Stimulated activated CD4-positive, alpha-beta T cell treated with anti-CD3 and anti-CD28 coated beads, Interleukin-15, amount 100 ng/mL, for 1 hour (primary cell): ENCODE measurements at places on chromosomes 3 and 15.

- DNase-seq: no peak
Measured at GRCh38 chr15:56353119-56353518, 12.1 kb upstream of the TEX9 start.

- no peak for DNase-seq
Measured at GRCh38 chr3:158420654-158421396, 150.2 kb upstream of the MLF1 start.

GRCh38 chr15:78673476-78673875, 32.5 kb upstream of the CHRNB4 start:
- DNase-seq: no peak

GRCh38 chr3:177787279-177788041, 590.2 kb upstream of the TBL1XR1 start:
- DNase-seq: no peak

GRCh38 chr3:61601831-61602230, 40.5 kb downstream of the PTPRG start:
- DNase-seq: no peak

- no peak for DNase-seq
Measured at GRCh38 chr15:100772892-100773520, 106.6 kb upstream of the ALDH1A3 start.

DNA sequence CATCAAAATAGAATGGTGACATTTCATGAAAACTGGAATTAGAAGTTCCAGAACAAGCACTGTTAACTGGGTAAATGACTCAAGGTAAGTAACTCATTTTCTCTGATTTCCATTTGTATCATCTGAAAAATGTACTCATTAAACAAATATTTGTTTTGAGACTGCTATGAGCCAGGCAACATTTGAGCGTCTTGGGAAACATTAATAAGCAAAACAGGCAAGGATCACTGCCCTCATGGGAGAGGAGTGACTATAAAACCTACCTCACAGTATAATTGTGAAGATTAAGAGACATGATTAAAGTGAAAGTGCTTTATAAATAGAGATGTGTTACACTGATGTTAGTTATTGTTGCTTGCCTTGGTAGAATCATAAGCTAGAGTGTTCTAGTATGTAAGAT, 711.8 kb upstream of the UBE2E2 start:
- DNase-seq: no peak

GRCh38 chr3:149579838-149580542, 77.8 kb downstream of the WWTR1 start:
- no peak for DNase-seq

GRCh38 chr15:75926931-75927330, 23.3 kb downstream of the FBXO22 start:
- no peak for DNase-seq

DNA sequence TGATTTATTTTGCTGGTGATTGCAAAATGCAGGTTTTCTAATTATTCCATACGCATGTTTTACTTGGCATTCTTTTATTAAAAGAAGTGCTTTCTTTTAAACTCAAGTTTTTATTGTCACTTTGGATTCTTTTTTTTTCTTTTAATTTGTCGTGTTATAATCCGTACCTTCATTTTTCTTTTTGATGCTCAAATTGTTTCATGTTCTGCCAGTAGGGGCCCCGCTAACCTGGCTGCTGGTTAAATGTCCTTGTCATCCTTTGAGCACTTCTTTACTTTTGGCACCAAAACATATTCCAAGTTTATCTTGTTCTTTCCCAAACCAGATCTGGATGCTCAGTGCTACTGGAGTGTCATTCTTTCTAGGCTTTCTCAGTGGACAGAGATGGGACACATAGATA, 31.6 kb downstream of the MED12L start:
- DNase-seq: no peak

DNA sequence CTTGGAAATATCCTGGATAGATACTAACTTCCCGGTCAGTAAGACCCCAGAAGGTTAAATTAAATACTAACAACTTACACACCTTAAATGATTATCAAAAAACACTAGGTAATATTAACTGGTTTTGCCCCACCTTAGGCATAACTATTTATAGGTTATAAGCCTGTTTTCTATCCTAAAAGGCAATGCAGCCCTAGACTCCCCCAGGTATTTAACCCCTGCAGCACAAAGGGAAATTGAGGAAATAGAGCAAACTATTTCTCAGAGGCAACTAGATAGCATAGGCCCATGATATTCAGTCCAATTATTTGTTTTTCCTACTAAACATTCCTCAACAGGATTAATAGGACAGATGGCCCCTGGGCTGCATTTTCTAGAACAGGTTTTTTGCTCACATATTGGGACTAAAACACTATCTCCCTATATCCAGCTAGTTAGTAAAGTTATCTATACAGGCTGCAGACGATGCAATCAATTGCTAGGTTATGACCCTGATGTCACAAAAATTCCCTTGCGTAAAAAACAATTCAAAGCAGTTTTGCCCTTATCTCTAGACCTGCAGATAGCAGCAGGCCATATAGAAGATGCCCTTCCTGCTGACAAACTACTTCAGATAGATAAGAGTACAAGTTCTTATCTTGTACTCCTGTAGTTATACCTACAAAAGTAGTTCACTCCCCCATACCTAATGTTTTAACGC, 221.3 kb downstream of the DTWD1 start:
- no peak for DNase-seq

DNA sequence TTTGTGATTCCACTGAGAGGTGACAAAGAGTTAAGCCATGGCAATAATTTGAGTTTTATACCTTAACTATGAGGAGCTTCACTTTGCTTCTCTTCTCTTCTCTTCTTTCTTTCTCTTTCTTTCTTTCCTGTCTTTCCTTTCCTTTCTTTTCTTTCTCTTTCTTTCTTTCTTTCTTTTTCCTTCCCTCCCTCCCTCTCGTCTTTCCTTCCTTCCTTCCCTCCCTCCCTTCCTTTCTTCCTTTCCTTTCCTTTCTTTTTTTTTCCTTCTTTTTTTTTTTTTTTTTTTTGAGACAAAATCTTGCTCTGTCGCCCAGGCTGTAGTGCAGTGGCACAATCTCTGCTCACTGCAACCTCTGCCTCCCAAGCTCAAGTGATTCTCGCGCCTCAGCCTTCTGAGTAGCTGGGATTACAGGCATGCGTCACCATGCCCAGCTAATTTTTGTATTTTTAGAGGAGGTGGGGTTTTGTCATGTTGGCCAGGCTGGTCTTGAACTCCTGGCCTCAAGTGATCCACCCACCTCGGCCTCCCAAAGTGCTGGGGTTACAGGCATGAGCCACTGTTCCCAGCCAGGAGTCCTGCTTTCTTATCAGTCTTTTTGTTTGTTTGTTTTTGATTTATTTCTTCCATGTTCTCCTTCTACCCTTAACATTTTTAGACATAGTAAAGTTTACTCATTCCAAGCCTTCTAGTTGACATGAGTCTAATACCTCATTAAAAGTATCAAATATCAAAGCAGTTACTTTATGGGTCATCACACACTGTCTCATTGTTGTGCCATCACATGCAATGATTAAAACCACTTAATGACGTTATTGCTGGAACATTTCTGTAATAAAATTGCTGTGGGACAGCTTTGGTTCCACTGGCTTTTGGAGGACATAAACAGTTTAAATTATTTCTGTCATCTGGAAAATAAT, 29.9 kb downstream of the SLC49A4 start:
- DNase-seq: no peak

DNA sequence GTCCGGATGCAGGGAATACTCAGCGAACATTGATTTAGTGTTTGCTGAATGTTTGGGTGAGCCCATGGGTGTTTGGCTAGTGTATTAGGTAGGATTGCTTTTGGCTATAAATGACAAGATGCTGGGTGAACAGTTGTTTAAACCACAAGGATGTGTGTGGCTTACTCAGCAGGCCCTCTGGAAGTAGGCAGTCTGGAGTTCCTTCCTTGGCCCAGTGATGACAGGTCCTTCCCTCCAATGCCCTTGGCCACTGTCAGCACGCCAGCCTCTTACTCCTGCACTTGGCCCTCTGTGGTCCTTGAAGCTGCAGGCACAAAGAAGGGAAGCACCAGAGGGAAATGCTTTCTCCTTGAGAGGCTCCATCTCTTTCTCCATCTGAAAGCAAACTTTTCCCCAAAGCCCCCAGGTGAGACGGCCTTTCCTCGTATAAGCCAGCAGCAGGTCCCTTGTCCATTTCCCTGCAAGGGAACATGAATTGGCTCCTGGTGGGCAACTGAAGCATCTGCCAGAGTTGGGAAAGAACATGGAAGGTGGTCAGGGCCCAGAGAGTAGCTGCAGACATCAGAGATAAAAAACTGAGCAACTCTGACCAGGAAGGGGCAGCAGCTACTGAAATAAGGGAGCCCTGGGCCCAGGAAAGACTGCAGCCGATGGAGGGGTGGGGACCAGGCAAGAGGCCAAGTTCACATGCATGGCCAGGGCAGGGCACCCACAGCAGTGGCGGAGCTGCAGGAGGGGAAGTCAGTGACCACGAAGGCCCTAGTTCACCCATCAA, 105.0 kb downstream of the TPRA1 start:
- no peak for DNase-seq

DNA sequence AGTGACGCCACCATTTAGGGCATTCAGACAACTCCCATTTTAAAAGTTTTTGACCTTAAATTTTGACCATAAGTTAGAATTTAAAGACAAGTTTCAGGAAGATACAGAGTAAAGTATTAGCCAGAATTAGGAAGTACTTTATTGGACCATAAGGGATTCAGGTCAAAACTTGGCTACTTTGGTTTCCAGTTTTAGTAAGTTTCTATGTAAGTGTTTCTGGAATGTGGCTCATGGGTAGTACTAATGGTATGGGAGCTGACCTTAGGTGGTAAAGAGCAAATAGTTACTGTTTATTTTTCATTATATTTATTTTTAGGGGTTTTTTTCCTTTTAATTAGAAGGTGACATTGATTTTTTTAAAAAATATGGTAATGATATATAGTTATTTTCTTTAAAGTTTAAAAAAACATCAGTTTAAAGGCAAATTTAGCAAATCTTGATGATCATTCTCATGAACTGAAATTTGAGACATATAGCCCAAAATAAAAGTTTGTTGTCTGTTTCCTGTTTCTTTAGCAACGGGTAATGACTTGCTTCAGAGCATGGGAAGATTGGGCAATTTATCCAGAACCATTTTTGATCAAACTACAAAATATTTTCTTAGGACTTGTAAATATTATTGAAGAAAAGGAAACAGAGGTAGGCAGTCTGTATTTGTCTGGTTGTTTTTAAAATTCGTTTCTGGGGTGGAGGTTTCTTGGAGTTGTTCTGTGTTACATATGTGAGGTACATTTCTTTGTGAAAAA, 34.3 kb downstream of the U2SURP start:
- no peak for DNase-seq

DNA sequence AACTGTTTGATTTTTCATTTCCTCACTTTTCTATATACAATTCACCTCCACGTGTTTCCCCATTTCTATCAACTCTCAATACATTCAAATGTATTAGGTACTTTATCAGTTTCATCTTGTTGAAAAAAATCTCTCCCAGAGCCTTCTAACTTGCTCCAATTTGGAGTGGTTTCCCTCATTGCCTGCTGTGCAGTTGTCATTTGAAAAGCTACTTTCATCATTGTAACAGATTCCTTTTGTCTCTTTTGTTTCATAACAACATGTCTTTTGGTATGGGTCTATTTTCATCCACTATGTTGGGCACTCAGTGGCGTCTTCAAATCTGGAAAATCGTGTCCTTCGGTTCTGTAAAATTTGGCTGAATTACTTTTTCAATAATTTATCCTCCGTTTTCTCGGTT, 75.0 kb downstream of the NR2E3 start:
- DNase-seq: no peak

DNA sequence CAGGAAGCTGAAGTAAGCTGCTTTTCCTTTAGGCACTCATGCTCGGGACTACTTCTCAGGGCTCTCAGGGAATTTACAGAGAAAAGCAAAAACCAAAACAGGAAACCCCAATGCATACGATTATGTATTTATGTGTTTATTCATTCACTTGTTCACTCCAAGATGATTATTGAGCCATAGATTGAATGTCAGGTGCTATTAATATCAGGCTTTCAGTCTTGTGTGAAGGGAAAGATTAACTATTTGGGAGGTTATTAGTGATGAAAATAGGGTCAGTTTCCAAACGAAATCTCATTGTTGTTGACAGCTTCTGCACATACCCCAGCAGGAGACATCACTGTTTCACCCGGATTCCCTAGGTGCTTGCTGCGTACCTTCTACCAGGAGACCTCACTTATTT, 135.8 kb downstream of the NEK11 start:
- no peak for DNase-seq

DNA sequence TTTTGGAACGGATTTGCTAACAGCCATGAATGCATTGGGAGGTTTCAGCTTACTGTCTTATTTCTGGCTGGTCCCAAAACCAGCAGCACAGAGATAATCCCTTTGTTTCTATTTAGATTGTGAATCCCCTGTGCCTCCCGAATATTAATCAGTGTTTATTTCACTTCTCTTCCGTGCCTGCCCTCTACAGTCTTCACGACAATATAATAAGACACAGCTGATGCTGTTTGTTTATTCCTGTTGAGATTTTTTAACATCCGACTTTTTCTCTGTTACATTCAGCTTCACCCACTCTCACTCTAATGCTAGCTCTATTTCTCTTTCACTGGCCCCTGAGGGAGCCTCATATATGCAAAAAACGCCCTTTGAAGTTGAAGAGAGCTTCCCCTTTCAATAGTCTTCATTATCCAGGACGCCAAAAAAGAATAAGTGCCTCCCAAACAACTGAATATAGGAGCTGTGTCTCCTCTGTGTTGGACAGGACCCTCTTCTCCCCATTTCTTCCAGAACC, 995.3 kb downstream of the ROBO2 start:
- no peak for DNase-seq

- no peak for DNase-seq
Measured at GRCh38 chr3:183185696-183186095, 23.2 kb upstream of the LAMP3 start.

GRCh38 chr15:56537881-56538280, 72.9 kb upstream of the MNS1 start:
- no peak for DNase-seq

DNA sequence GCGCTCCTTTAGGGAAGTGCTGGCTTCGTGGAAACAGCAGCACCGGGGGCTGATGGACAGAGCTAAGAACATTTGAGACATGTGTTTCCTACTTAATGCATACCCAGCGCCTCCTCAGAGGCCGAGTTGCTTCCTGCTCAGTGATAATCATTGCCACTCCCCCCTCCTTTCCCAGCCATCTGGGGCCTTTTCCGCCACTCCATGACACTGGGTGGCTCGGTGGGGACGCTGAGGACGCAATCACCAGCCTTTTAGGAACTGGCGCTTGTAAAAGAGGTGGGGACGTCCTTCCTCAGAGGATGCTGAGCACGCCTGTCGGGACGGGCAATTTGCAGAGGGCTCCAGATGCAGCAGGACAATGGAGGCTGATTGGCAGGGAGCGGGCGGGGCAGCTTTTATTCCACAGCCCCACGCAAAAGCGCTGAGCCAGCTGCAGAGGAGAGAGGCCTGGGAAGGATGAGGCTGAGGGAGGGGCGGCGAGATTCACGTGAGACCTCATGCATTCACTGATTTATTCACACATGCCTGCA, 22.2 kb upstream of the IQSEC1 start:
- DNase-seq: no peak

- no peak for DNase-seq
Measured at GRCh38 chr15:77831986-77832385, 199.3 kb upstream of the LINGO1 start.

DNA sequence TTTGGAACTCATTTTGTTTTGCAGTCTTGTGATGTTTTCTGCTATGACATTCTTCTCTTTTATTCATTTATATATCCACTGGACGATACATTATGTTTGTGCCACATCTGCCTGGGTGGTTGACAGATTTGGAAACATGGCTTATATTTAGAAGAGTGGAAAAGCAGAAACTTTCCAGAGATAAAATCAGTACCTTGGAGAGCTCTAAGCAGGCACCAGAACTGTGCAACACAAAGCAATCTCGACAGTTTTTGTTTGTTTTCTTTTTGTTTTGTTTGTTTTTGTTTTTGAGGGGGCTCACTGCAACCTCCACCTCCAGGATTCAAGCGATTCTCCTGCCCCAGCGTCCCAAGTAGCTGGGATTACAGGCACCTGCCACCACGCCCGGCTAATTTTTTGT, 45.5 kb downstream of the SYN2 start:
- DNase-seq: no peak
